ENCODE measurements at places on chromosomes 11 and 22.

GRCh38 chr11:130580372-130580771, 131.9 kb downstream of the ADAMTS15 start:
- DNase-seq = peak; percentile 96

GRCh38 chr11:75028321-75028720, 39.6 kb downstream of the NEU3 start:
- peak; percentile 52 for DNase-seq

GRCh38 chr11:35864131-35864530, 79.7 kb upstream of the LDLRAD3 start:
- DNase-seq = no peak

- DNase-seq = no peak
Measured at GRCh38 chr22:40367342-40367741, 3.1 kb upstream of the SGSM3 start.

DNA sequence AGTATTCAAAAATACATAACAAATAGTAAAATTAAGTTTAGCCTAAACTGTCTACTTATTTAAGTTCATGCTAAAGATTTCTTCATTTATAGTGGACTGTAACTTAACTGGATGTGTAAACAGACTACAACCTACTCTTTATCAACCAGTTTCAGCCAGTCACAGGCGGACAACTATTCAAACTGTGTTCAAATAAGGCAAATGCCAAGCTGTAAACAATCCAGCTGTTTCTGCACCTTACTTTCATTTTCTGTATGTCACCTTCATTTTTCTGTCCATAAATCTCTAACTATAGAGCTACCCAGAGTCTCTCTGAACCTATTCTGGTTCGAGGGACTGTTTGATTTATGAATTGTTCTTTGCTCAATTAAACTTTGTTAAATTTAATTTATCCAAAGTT, 992.8 kb downstream of the DLG2 start:
- DNase-seq = no peak

DNA sequence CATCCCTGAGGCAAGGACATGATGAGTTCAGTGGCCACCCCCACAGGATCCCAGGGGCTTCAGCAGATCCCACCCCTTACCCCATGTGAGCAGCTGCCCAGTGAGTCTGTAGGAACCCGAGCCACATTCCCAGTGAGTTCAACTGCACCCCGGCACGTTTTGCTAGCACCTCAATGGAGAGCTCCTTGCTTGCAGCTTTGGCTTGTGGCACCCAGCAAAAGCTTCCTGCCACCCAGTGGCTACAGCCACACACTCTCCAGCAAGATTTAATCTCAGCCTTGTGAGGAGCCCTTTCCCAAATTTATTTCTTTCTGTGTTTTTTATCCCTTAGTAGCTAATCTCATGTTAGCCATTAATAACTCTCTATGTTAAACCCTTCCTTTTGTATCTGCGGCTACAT, 4.0 kb downstream of the SAA1 start:
- DNase-seq = no peak

- DNase-seq = no peak
Measured at GRCh38 chr11:31783252-31783651, 27.9 kb downstream of the PAX6 start.

GRCh38 chr22:36860821-36861659, at the start of gene NCF4:
Gene NCF4 (plus strand): TSS chr22:36861006. CDS start chr22:36861172, 166 bp downstream.
- DNase-seq = no peak

DNA sequence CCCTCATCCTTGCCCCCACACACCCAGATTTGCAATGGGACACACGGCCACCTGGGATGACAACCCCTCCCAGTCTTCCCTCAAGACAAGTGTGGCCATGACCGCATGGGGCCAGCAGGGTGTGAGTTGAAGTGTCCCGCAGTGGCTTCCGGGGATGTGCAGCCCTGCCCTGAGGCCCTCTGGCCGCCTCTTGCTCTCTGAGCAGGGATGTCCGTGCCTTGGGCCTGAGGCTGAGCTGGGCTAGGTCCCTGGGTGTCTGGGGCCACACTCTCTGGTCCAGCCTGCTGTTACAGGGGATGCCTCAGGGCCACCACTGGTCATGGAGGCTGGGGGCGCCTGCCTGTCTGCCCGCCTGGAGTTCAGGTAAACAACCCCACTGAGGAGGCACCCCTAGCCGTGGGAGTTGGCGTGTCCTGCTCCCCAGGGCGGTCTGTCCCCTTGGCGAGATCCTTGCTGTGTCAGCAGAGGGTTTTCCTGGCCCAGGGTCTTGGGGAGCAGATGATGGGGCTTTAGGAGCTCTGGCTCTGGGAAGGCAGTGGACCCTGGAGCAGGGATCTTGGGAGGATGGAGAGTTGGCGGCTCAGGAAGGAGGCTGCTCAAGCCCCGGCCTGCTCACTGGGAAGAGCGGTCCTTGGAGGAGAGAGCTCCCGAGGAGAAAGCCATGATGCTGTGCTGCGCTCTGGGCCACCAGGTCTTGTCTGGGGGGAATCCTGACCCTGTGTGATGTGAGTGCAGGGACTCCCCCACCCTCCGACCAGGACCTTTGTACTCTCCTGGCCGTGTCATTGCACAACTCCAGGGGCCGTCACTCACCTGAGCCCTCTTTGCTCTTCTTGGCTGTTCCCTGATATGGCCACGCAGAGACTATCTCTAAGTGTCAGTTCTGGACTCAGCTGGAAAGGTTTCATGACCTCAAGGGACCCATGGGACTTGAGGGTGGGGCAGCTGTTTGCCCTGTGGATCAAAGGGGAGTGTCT, 67.9 kb downstream of the KCNQ1 start:
- no peak for DNase-seq

GRCh38 chr11:129951201-129951865, 51.3 kb downstream of the PRDM10 start:
- DNase-seq = no peak

- DNase-seq = no peak
Measured at GRCh38 chr11:95378789-95379188, 147.8 kb upstream of the SESN3 start.

DNA sequence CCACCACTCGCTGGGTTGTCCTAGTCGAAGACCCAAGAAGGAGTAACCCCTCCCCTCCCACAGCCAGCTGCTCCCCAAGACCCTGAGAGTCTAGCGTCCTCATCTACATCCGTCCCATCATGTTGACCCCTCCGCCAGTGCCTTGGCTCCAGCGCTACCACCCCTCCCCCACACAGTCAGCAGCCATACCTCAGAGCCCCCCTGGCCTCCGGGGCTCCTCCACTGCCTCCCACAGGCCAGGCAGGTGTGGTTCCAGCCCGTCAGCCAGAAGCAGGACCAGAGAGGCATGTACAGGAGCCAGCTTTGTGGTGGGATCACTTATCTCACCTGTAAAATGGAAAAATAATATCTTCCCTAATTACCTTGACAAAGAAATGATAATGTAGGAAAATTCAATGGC, 51.5 kb upstream of the PHF21B start:
- no peak for DNase-seq

GRCh38 chr11:106281455-106282173, 204.2 kb downstream of the AASDHPPT start:
- peak; percentile 79 for DNase-seq

DNA sequence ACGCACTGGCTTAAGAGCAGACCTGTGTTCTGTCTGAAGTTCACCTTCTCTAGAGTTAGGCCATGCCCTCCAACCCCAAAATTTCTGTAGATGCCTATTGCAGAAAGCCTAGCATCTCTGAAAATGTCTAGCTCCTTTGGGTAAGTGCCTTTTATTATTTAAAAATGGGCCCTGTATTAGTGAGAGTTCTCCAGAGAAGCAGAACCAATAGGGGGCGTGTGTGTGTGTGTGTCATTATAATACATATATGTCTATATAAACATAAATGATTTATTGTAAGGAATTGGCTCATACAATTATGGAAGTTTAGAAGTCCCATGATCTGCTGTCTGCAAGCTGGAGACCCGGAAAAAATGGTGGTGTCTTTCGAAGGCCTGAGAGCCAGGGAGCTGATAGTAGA, 144.7 kb downstream of the TTC17 start:
- peak; percentile 37 for DNase-seq

DNA sequence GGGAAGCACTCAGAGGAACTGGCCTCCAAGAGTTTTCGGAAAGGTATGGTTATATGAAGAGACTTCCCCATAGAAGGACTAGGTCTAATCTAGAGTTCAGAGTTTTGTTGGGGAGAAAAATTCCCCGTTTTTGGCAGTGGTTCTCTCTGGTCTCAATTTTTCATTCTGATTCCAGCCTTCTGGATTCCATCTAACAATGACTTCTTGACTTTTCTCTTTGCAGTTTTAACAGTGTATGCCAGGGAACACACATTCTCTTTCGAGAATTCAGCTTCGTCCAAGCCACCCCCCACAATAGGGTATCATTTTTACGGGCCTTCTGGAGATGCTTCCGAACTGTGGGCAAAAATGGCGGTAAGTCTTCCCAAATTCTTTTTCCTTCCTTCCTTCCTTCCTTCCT, 115.6 kb downstream of the CSTPP1 start:
- DNase-seq = no peak

DNA sequence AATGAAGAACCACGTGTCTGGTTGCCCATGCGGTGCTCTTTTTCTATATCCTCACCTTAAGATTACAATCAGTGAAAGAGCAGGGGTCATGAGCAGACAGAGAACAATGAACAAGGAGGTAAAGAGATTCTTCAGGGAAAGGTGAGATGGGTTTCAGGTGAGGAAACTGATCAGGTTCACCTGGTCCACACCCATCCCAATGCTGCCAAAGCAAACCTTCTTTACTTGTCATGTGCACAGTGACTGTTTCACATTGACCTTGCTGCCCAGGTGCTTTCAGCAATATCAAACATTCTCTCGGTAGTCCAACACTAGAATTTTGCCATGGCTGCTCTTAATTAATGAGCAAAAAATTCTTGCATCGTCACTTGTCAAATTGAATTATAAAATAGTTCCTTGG, 24.5 kb upstream of the OR9Q2 start:
- DNase-seq = no peak

- no peak for DNase-seq
Measured at GRCh38 chr11:1222491-1223345, at the start of gene MUC5B. Gene MUC5B (plus strand): TSS chr11:1223066. CDS start chr11:1223124, 58 bp downstream.

All from cardiac fibroblast (primary cell).